Brain pericyte (primary cell): ENCODE measurements at places on chromosomes 7 and 10.

DNA sequence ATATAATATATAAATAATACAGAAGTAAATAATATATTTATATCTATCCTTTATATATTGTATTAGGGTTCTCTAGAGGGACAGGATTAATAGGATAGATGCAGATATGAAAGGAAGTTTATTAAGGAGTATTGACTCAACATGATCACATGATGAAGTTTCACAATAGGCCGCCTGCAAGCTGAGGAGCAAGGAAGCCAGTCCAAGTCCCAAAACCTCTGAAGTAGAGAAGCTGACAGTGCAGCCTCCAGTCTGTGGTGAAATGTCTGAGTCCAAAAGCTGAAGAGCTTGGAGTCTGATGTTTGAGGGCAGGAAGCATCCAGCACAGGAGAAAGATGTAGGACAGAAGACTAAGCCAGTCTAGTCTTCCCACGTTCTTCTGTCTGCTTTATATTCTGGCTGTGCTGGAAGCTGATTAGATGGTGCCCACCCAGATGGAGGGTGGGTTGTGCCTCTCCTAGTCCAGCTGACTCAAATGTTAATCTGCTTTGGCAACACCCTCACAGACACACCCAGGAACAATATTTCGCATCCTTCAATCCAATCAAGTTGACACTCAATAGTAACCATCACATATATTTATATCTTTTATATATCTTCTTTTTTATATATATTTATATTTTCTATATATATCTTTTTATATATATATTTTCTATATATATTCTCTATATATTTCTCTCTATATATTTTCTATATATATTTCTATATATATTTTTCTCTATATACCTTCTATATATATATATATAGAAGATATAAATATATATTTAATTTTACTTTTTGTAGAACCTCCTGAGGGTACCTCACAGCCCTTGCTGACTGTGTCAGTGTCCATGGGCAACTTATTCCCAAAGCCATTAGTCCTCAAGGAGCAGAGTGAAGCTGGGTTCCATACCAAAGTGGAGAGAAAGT, 24.6 kb upstream of the AKR1B10 start:
- no peak for DNase-seq

GRCh38 chr10:34539533-34540315, 275.4 kb downstream of the PARD3 start:
- DNase-seq, result no peak

GRCh38 chr10:33333260-33334101, 986 bp downstream of the NRP1 start:
- DNase-seq, result no peak

DNA sequence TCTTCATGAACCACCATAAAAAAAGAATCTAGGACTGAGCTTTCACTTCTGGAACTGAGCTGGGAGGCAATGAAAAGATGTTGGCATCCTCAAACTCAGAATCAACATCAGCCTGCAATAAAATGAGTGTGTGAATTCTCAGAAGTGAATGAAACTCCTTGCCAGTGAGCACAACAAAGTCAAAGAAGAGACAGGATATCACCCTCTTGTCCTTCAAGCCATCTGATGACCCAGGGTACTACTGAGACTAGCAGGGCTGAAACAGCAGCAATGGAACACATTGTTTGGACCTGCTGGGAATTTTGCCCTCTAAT, 13.0 kb downstream of the SLC25A13 start:
- DNase-seq, result no peak

DNA sequence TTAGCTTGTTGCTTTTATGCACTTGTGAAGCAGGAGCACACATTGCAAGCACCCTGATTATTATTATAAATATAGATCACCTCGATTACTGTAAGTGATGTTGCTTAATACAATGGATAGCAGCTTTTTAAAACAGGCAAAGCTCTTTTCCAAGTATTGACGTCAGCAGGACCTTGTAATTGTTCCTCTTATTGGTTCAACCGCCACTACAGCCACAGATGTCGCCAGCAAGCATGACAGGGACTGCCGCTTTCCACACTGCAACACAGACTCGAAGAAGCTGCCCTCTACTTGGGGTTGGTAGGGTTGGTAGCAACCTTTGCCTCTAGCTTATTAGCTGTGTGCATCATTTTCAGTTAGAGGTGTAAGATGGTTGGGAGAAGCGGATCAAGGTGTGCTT, 167.6 kb downstream of the ZNF365 start:
- no peak for DNase-seq

DNA sequence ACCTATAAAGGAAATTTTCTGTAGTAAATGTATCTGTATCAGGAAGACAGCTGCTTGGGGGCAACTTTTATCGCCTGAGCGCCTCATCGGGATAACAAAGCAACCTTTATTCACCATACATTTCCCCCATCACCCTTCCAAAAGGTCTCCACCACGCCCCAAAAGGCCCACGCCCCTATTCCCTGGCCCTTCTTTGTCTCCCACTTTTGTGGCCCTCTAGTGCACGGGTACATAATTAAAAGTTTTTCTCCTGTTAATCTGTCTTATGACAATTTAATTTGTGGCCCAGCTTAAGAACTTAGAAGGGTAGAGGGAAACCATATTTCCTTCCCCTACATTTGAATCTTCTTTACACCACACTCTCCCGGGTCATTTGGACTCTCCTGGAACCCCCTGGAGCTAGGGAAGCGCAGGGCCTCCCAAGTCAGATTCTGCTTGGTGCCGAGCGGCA, 625 bp downstream of the RP9 start:
- no peak for DNase-seq

DNA sequence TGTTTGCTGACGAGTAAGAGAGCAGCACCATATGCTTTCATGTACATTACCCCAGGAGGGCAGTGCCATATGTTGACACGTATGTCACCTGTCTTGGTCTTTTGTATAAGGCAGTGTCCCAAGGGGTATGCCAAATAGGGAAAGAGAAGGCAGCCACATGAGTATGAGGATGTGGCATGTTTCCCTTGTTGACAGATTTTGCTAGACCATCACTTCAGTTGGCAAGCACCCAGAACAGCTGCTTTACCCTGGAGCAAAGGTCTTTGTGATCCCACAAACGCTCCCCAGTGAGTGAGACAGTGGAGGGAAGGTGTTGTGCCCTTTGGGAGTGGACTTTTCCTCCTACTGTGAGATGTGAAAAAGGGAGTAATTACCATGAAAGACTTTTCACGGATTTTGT, 350.1 kb downstream of the ETV1 start:
- no peak for DNase-seq

GRCh38 chr10:92830478-92831389, 17.6 kb upstream of the EXOC6 start:
- DNase-seq, result no peak

- no peak for DNase-seq
Measured at GRCh38 chr7:106466867-106467266, 182.1 kb upstream of the NAMPT start.

GRCh38 chr7:105875505-105875904, 894 bp downstream of the ATXN7L1 start:
- no peak for DNase-seq

- peak; percentile 46 for DNase-seq
Measured at GRCh38 chr10:49844775-49845595, 82.9 kb upstream of the OGDHL start.

DNA sequence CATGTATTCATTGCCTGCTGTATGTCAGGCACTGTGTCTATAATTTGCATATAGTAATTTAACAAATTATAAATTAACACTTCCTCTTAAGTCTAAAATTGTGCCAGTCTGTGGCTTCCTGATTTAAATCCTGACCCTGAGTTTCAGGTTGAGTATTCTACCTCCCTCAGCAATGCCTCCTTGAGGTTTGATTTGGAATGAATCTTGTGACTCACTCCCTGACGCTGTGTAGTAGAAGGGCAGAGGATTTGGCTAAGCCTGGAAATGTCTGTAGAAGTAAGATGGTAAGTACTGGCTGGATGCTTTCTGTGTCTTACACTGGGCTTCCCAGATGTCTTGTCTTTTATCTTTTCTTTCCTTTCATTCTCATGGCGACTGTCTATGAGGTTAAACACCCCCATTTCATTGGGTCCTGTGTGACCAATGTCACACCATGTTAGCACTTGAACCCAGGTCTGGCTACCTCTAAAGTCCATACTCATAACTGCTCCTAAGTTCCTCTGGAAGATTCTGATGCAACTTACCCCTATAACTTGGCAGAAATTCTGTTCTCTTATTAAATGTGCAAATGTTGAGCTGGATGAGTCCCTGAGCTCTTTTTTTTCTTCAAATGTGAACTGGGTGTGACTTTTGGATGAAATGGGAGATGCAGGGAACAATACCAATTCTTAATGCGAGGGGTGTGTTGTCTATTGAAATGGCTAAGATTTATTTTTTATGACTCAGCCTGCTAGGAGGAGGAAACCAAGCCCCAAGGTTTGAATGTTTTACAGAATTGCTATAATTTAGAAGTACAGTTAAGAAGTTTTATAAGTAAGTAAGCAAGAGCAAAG, 48.5 kb downstream of the PLCE1 start:
- DNase-seq, result no peak

GRCh38 chr10:50497758-50498157, 126.0 kb downstream of the SGMS1 start:
- DNase-seq, result no peak

DNA sequence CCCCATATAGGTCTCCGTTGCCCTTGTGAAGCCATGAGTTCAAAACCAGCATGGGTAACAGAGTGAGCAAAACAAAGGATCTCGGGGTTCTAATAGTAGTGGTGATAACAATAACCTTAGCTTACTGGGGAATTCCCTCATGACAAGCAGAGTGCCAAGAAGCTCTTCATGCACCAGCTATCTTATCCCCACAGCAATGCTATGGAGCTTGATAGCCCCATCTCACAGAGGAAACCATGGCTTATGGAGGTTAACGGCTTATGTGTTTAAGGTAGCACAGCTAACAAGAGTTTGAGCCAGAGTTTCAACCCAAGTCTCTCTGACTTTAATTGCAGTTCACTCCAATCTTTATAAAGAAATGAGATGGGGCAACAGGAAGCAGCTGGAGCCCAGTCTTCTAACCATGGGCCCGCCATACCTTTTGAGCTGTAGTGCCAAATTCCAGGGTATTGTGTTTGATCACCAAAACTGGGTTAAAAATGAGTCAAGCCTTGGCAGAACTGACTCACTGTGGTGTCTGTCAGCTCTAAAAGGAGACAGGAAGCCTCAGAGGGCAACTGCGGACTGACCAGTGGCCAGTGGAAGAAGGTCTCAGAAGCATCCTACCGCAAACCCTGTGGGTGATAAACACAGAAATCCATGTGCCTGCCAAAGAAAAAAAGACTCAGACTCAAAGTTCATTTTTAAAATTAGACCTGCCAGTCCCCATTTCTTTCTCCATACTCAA, 16.5 kb upstream of the PLAU start:
- no peak for DNase-seq

DNA sequence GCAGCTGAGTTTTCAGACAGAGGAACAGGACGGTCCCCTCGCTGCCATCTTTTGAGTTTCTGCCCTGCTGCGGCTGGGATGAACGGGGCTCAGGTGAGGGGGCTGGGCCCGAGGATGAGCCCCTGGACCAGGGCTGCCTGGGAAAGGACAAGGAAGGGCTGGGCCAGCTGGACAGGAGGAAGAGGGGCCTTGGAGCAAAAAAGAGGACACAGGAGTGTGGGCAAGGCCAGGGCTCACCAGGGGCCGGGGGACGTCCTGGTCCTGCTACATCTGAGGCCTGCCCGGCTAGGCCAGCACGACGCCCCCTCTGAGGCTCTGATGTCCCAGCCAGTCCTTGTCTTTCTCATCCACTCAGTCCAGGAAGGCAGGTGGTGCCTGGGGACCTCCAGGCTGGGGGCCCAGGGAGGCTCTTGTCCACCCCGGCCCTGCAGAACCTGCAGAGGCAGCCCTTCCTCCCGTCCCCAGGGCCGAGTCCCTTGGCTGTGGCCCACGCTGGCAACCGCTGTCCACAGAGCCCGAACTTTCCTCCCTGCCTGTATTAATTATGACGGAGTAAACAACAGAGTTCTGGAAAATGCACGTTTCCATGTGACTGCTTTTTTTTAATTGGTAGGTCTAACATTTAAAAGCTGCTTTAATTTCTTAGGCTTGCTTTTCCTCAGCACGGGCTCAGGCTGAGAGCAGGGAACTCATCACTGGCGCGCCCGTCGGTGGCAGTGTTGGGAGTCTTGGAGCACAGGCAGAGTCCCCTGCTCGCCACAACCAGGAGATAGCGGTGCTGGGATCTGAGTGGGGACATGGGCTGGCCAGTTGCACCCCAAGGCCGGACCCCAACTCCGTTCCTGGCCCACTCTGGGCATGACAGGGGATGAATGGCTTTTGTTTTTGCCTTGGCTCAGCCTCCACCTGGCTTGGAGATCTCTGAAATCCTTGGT, 187.7 kb downstream of the ELFN1 start:
- no peak for DNase-seq

GRCh38 chr10:103969857-103970627, 3.1 kb downstream of the SLK start:
- DNase-seq, result no peak

DNA sequence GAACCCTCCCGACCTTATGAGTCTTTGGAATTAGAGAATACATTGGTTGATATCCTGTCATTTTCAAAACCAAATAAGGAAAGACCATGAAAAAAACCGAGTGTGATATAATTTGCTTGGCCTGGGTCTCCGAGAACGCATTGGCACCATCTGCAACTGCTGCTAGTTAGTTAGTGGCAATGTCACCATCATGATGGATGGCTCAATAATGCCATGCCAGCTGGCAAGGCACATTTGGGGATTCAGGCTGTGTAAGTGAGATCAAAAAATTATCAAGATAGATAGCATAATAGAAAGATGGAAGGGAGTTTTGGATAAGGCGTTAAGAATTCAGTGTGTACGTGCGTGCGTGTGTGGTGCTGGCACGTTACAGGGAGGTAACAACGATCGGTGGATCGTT, 134.7 kb upstream of the TCERG1L start:
- no peak for DNase-seq

DNA sequence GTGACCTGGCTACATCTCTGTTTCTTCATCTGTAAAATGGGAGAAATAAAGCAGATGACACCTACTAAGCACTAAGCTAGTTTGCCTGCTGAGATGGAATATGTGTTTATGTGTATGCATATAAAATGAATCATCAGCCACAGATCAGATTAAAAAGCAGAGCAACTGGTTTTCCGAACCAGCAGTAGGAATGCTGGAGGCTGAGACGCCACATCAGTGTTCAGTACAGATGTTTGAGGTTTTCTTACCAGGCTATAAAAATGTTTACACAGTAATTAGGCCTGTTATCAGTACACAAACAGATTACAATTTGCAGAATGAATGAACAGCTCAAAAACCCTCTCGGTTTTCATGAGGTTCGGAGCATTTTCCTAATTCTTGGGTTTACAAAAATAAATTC, 85.8 kb downstream of the CALN1 start:
- DNase-seq, result no peak
